ENCODE measurements at places on chromosomes 1 and 21. TPM values are rescaled to one million over a fixed set of nuclear protein-coding genes. Genes with fewer than 3 reads are reported as not detected.

DNA sequence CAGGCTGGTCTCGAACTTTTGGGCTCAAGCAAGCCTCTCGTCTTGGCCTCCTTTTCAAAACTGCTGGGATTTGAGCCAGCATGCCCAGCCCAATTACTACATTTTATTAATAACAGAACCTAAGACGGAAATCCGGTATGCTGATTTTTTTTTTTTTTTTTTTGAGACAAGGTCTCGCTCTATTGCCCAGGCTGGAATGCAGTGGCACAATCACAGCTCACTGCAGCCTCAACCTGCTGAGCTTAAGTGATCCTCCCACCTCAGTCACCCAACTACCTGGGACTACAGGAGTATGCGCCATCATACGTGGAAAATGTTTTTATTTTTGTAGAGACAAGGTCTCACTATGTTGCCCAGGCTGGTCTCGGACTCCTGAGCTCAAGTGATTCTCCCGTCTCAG is 20.2 kb downstream of the ACBD3 start:
- DNase-seq, result no peak

GRCh38 chr1:109873278-109874175 is 37.1 kb upstream of the CSF1 start:
- peak; percentile 20 for DNase-seq

EFNA1 gene
- 17.9 TPM for total RNA-seq

AIRE gene
- total RNA-seq, result not detected

PSRC1 gene
- total RNA-seq, result 42.3 TPM

SPRR2G gene
- not detected for total RNA-seq
